CD14-positive monocyte (primary cell): ENCODE measurements at places on chromosomes 1 and 21.
A peak's percentile ranks its signal among the peaks of the same experiment; 100 is the strongest.

DNA sequence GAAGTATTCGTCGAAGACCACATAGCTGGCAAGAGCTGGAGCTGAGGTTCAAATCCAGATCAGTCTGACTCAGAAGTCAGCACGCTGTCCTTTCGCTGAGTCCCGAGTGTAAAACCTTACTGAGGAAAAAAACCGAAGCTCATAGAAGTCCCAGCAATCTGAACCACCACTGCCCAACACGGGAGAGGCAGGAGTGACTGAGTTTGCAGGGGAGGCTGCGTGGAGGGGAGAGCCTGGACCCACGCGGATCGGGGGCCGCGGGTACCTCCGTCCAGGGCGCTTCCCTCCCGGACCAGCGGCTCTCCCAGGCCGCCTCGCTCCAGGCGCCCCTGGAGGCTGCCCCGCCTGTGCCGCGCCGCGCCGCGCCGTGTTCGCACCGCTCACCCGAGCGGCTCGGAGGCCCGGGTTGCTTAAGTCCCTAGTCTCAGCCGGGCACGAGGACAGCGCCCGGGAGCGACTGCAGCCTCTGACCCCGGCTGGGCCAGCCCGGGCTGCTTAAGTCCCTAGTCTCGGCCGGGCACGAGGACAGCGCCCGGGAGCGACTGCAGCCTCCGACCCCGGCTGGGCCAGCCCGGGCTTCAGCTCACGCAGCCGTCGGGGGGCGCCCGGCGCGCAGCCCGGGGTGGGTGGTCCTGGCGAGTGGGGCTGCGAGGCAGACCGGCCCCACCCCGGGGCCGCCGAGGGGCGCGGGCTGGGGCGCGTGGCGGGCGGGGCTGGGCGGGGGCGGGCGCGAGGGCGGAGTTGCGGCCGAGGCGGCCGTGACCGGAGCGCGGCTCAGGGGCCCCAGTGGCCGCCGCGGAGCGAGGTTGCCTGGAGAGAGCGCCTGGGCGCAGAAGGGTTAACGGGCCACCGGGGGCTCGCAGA is at the start of gene ADAMTSL4:
Gene ADAMTSL4 (plus strand): TSS at position 777 of the 864 bp plus-strand sequence. CDS start 2,881 bp downstream, outside the sequence.
- peak; percentile 64 for DNase-seq

- DNase-seq = no peak
Observed at GRCh38 chr1:184860535-184860934, 105.9 kb upstream of the EDEM3 start.

DNA sequence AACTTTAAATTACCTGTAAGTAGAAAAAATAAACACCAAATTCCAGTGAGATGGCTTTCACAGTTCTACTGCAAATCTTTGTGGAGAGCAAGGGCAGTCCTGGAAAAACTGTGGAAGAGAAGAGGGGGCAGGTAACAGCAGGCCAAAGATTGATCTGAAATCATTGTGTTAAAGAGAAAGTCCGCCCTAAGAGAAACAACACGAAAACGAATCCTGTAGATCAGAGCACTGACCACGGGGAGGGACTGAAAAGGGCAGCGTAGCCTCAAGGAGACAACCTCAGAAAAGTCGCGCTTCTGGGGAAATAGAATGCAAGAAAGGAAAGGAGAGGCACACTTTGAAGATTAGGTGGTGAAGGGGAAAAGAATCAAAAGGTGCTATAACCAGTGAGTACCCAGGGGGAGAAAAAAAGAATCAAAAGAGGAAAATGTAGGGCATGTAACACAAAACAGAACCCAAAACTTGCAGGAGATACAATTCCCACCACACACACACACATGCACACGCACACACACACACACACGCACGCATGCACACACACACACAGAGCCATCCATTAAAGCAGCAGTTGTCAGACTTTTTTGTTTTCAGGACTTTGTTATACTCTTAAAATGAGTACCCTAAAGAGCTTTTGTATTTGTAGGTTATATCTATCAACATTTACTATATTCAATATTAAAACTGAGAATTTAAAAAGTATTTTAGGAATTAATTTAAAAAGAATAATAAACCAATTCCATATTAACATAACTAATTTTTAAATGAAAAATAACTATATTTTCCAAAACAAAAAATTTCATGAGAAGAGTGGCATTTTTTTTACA is 28.0 kb upstream of the KLF17 start:
- DNase-seq = no peak

DNA sequence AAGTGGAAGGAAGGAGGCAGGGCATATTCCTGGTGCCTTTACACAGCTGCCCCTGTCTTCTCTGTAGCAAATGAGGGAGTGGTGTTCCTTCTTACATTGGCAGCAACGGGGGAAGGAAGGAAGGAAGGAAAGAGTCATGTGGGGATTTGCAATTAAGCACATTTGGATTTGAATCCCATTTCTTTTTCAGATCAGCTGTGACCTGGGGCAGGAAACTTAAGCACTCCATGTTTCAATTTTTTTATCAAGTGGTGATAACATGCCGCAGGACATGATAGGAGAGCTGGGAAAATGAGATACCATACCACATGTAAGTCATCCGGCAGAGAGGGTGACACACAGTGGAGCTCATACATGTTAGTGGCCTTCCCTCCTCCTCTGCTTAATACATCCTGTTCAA is 186.8 kb downstream of the APP start:
- no peak for DNase-seq

DNA sequence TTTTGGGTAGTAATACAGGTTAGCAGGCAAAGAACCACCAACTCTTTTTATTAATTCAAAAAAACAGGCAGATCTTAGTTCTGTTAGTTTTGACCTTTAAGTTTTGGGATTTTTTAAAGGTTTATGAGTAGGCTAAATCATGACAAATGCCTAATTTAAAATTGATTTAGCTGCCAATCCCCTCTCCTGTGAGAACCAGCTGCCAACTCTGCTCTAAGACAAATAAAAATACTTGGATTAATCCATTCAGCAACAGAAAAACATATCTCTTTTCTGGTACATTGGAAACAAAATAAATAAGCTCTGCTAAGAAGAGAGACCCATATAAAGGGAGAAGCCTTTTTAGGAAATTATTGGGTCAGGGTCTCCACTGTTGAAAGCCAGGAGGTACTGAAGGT is 160.8 kb downstream of the NTMT2 start:
- no peak for DNase-seq

- DNase-seq = no peak
Observed at GRCh38 chr1:2099886-2100779, 49.9 kb downstream of the PRKCZ start.

- DNase-seq = no peak
Observed at GRCh38 chr1:248140846-248141245, 4.1 kb upstream of the OR2M5 start.

DNA sequence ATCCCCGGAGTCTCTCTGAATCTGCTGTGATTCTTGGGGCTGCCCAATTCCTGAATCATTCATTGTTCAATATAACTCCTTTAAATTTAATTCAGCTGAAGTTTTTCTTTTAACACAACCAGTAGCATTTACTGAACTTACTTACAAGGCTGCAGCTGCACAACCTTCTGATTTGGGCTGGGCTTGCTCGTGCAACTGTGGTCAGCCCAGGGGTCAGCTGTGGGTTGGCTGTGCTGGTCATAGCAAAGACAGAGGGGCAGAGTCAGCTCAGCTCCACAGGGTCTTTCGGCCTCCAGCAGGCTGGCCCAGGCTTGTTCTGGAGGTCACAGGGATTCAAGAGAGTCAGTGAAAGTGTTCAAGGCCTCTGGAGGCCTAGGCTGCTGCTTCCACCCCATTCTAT is 186.1 kb downstream of the MATN1 start:
- DNase-seq = no peak

- no peak for DNase-seq
Observed at GRCh38 chr1:19425646-19426239, 59.6 kb downstream of the CAPZB start.

DNA sequence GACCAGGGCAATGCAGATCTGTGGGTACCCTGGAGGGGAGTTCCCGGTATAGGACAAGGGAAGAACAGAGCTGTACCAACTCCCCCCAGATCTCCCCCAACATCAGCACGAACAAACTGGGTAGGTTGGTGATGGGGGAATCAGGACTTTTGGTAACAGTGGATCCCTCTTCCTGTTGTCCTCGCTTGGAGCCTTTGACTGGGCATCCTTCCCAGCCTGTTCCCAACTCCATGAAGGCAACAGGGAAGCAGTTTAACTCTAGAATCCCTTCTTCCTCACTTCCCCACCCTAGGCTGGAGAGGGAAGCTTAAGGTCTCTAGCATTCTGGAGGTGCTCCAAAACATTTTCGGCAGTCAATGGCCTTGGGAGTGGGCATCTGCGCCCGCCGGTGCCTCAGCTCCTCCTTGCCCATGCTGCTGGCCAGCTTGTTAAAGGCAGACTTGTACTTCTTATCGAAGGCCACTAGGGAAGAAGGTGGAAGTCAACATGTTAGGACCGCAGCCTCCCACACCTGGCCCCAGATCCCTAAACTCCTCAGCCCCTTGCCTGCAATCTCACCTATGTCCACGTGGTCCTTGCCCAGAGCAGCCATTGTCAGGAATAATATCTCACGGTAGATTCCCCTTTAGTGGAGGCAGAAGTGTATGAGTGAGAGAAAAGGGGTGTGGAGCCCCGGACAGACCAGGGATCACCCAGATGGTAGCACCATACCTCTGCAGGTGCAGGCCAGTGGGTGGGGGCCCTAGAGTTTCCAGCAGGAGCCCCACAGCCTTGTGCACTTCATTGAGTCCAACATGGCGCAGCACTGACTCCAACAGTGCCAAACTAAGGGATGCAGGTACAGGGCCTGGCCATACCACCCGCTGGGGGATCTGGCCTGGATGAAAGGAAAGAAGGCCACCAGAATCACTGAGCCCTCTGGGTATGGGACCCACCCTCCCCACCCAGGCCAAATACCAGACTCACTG is 7.5 kb upstream of the GATAD2B start:
- DNase-seq = no peak

DNA sequence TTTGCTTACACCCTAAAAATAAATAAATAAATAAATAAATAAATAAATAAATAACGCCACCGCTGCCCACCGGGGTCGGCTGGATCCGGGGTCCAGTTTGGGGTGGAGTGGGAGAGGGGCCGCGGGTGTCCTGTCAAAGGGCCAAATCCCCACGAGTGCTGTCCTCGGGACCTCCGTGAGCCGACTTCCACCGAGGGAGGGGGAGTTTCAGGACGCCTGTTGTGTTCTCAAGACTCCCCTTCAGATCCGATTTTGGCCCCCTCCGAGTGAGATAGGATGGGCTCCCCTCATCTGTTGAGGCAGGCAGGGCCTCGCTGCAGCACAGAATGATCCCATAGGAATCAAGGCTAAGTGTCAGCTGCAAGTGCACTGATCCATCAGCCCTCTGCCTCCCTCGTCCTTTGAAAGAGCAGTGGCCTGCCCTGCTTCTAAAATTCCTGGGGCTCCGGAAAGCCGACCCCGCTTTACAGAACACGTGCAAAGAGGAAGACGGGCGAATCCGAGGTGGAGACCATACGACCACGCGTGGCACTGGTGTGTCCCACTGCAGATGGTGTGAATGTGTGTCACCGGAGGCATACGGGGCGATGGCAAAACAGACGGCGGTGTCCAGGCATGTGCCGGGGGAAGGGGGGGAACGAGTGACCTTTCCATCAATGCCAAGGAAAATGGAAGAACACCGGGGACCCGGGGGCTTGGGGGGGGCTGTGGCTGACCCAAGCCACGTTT is 3880.5 kb downstream of the SRGAP2C start:
- no peak for DNase-seq
